ENCODE measurements at places on chromosomes 5 and 9. TPM values are rescaled to one million over a fixed set of nuclear protein-coding genes. Genes with fewer than 3 reads are reported as not detected.

The SPINK7 gene
- total RNA-seq: not detected

The ZNF483 gene
- total RNA-seq: 6.5 TPM

The RALGDS gene
- 16.1 TPM for total RNA-seq

The PCDHGB7 gene
- 25.6 TPM for total RNA-seq

The TAF1L gene
- total RNA-seq: under 0.01 TPM

The BAAT gene
- not detected for total RNA-seq

The PKD2L2 gene
- not detected for total RNA-seq

The GARNL3 gene
- total RNA-seq: 8.2 TPM

The TNFSF15 gene
- total RNA-seq: 5.9 TPM

The DMRTA1 gene
- 0.78 TPM for total RNA-seq

The LCN10 gene
- total RNA-seq: not detected

The FASTKD3 gene
- total RNA-seq: 16.6 TPM

The SCGB3A2 gene
- not detected for total RNA-seq

The CDC25C gene
- 3.4 TPM for total RNA-seq

The ALDOB gene
- total RNA-seq: not detected

The MYMK gene
- not detected for total RNA-seq

The NDFIP1 gene
- total RNA-seq: 130 TPM

The LECT2 gene
- not detected for total RNA-seq

The LCN1 gene
- not detected for total RNA-seq

The ORM2 gene
- not detected for total RNA-seq

The RXRA gene
- 32.9 TPM for total RNA-seq

The BNC2 gene
- total RNA-seq: 81.3 TPM

The MSMP gene
- total RNA-seq: 1.4 TPM

The MCC gene
- 43.6 TPM for total RNA-seq

The RGS7BP gene
- total RNA-seq: under 0.01 TPM

The PIK3R1 gene
- 64.9 TPM for total RNA-seq

The ISL1 gene
- total RNA-seq: not detected

The MARCOL gene
- total RNA-seq: not detected

The TDRD7 gene
- total RNA-seq: 14.4 TPM

The PCDHA12 gene
- not detected for total RNA-seq

The ZNF169 gene
- 5.9 TPM for total RNA-seq

The ARHGEF37 gene
- 1.6 TPM for total RNA-seq

The AGXT2 gene
- total RNA-seq: not detected

The SLC34A1 gene
- total RNA-seq: not detected

The CARTPT gene
- not detected for total RNA-seq

The STPG3 gene
- not detected for total RNA-seq

The CLINT1 gene
- total RNA-seq: 97.1 TPM

The PCDHA1 gene
- 0.11 TPM for total RNA-seq

All from articular chondrocyte of knee joint (primary cell).